ENCODE measurements at places on chromosomes 13 and 19.

- no peak for DNase-seq
Observed at GRCh38 chr19:8036434-8037099, 16.0 kb upstream of the CCL25 start.

GRCh38 chr13:22118158-22118557 is 447.3 kb downstream of the FGF9 start:
- DNase-seq, result no peak

- no peak for DNase-seq
Observed at GRCh38 chr13:60019119-60019993, 144.4 kb downstream of the DIAPH3 start.

- DNase-seq, result no peak
Observed at GRCh38 chr19:56295531-56296455, 18.8 kb downstream of the ZSCAN5A start.

DNA sequence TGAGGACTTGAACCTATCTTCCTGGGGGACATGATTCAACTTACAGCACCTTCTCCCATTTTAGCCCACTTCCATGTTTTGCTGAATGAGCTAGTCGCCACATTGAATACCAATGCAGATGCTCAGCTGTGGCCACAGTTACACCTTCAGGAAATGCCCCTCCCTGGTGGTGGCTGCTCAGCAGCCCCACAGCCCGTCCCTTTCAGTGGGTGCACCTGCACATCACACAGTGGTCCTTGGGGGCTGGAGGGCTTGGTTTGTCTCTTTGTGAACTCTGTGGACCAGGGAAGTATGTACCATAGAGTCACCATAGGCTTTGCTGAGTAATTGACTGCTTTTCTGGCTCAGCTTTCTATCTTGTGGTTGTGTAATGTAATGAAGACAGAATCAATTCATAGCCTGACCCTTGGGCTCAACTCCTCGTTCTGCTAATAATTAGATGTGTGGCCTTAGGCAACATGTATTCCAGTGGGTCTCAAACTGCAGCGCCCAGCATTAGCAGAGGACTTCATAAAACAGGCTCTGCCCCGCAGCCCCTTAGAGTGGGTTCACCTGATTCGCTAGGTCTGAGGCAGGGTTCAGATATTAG is 48.1 kb upstream of the FARP1 start:
- no peak for DNase-seq

GRCh38 chr13:29281932-29282495 is 313.5 kb downstream of the SLC7A1 start:
- no peak for DNase-seq

DNA sequence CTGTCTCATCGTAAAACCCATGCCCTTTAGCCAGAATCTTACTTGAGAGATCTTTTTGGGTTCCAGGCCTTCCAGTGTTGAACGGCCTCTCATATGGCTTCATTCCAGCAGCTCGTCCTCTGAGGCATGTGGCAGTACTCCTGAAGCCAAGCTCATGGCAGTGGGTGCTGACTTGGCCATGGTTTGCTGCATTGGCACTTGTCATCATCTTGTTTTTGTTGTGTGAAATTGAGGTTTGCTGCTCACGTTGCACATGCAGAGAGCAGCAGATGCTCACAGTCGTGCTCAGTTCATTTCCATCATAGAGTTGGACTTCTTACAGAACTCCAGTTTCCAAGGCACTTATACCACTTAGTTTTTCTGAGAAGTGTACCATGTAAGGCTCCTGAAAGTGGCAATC is 14.9 kb downstream of the TEX29 start:
- DNase-seq, result no peak

- DNase-seq, result no peak
Observed at GRCh38 chr13:61142506-61142905, 273.1 kb downstream of the PCDH20 start.

GRCh38 chr13:112260108-112261055 is 115.8 kb upstream of the SPACA7 start:
- DNase-seq, result no peak

DNA sequence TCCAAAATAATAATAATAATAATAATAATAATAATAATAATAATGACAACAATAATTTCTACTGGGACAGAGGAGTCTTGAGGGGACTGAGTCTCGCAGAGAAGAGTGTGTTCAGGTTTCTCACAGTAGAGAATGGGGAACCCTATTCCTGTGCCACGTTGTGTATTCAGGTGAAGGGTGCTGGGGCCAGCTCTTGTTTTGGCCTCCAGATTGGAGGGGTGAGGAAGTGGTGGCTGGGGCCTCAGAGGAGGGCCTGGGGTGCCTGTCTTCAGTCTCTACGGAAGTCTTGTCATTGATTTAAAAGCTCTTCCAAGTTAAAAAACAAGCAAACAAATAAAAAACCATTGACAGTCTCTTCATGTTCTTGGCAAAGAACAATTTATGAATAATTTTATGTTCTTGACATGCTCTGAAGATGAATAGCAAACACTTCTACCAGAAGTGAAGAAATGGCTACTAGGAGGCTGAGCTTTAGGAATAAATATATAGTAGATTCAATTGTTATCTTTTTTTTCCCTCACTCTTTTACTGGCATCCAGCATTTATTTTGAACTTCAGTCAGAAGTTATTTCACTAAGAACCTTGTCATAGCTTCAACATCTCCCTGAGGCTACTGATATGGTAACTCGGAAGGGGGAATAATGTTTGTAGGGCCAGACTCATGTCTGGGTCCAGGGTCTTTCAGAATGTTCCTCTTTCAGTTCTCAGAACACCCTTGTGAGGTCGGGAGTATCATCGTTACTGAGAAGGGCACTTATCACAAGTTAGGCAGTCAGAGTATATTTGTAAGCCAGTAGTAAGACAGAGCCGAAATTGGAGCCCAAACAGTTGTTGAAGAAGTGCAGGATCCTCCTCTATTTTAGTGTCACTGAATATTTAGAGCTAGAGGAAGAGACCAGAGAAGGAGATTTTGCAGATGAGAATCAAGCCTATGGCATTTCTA is 13.1 kb downstream of the LRCH1 start:
- no peak for DNase-seq

GRCh38 chr13:45763419-45763818 is 61.3 kb downstream of the CBY2 start:
- DNase-seq, result no peak

- DNase-seq, result no peak
Observed at GRCh38 chr13:30865123-30866049, 40.7 kb upstream of the MEDAG start.

DNA sequence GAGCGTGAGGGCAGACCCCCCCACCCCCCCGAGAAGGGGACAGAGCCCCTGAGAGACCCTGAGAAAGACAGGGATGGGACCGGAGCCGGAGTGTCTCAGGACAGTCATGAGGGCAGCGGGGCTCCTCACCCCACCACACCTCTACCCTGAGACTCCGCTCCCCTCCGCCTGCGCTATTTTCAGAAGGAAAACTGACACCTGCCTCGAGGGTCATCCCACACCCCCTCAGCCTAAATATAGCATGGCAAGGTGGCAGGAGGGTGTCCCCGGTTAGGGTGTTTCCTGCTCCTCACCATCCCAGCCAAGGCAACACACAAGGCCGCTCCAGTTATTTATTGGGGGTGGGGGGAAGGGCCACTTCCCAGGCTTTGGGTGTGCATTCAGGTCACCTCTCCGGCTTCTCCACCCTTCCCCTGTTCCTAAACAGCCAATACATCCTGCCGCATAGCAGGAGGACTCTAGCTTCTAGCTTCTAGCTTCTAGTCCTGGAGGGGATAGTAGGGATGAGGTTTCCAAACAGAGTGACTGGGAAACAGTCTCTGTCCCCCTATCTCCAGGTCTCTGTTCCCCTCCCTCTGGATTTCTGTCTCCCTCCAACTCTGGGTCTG is 1.4 kb upstream of the NTF4 start:
- DNase-seq, result no peak

DNA sequence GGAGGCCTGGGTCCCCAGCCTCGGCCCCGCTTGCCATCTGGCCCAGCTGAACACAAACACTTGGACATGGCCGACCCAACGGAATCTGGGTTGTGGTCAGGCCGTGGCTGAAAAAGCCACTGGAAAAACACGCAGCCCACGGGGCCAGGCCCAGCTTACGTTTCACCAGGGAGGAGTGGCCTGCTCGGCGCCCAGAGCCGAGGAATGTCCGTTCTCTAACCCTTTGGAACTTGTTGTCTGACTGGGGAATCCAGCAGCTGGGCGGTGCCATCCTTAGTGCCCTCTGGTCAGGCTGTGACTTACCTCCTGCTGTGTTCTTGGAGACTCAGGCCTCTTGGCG is 13.8 kb downstream of the CILP2 start:
- no peak for DNase-seq

DNA sequence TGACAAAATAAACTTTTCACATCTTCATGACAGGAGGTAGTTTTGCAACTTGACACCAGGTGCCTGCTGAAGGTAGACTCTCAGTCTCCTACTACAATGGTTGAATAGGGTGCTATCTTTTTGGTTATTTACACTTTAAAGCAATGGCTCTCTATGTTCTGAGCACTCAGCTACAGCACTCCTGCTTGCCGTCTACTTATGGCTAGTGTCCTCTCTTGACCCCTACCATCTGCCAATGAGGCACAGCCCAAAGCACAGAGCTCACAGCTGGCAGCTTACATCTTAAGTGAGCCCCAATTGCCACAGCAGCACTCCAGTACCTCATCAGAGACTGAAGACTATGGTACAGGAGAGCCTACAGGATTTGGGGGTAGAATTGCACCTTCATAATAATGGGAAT is 11.4 kb downstream of the ZNF708 start:
- DNase-seq, result no peak

GRCh38 chr13:21663197-21663596 is 7.7 kb upstream of the FGF9 start:
- no peak for DNase-seq

DNA sequence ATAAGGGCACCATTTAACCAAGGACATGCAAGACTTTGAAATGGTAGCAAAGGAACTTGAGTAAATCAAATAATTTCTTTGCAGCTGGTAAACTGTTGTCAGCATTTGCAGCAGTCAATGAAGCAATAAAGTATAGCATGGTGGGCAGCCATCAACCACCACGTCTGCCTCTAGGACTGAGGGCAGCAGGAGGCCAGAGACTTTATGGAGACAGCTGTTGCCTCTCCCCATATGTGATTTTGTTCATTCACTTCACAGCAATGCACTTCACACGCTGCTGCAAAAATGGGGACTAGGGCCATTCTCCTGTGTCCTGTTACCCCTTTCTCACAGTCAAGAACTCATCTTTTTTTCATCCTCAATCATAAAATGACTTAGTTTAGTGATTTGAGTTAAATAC is 51.3 kb upstream of the PCDH9 start:
- DNase-seq, result no peak

DNA sequence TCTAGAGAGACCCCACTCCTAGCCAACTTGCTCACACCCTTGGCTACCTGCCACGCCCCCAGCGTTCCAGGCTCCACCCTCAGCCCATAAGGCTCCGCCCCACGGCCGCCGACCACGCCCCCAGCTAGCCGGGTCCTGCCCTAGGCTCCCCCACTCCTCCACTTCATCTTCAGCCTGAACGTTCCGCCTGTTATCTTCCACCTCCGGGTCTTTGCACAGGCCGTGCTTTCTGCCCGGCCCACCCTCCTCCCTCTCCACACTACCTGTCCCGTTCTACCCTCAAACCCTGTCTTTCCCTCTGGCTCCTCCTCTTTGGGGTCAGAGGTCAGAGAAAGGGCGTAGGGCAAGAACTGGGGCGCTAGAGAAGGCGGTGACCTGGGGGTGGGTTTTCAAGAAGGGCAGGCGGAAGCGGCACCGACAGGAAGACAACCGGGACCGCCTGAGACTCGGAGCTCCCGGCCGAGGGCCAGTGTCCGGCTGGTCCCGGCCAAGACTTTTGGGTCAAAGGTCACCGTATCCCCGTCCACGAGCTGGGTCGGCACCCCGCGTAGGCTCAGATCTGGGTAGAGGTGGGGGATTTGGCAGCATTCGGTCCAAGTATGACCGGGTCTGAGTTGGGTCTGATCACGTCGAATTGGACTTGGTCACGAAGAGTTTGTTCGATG is 2.2 kb downstream of the PDE4C start:
- DNase-seq, result no peak

GRCh38 chr19:42176990-42177685 is 40.3 kb downstream of the DEDD2 start:
- peak; percentile 74 for DNase-seq

DNA sequence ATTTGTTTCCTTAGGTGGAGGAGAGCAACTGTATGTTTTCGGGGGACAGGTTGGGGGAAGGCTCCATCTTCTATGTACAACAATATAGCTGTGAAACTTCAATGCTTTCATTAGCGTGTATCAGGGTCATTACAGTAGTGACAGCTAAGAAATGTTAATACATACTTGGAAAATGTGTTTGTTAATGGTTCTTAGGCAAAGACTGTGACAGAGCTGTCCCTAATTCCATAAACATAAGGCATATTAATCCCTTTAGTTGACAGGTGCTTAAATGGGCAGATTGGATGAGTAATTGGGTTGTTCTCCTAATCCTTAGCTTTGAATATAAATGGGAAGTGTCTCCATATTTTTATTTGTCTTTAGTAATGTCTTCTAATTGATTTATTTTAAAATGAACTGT is 313.7 kb downstream of the HS6ST3 start:
- no peak for DNase-seq

GRCh38 chr19:51719251-51719988 is 4.4 kb downstream of the HAS1 start:
- DNase-seq, result no peak

- no peak for DNase-seq
Observed at GRCh38 chr19:5850189-5850588, 1.1 kb downstream of the FUT3 start.

GRCh38 chr13:27193496-27193895 is 21.9 kb upstream of the USP12 start:
- no peak for DNase-seq

DNA sequence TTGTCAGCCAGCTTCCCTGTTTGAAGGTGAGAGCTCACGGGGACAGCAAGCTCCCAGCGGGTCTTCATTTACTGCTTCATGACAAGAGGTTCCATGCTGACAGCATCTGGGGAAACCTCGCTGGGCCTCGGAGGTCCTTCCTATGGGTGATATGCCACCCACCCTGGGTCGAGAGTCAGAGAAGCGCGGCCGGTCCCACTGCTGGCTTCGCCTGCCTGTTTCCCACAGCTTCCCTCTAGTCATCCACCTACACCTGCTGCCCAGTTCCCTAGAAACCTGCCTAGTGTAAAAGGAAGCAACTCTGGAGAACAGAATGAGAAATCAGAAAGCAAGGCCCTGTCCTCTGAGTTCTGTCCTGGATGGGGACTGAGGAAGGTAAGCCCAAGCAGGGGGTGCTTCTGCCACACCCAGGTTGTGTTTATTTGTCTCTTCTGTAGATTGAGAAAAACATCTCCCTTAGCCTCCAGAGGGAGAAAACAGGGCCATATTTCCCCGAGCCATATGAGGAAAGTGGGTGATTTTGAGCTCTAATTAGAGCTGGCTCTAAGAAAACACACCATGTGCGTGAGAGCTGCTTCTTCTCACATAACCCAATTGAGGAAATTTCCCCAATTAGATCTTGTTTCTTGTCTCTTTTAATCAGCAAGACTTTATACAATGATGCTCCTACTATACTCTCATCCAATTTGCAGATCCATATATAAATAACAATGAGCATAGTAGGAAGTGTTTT is 504.3 kb downstream of the IRS2 start:
- no peak for DNase-seq

GRCh38 chr13:45623516-45624090 is 8.1 kb upstream of the ERICH6B start:
- no peak for DNase-seq
